ENCODE measurements at places on chromosomes 6 and 20. TPM values are rescaled to one million over a fixed set of nuclear protein-coding genes. Genes with fewer than 3 reads are reported as not detected.

DNA sequence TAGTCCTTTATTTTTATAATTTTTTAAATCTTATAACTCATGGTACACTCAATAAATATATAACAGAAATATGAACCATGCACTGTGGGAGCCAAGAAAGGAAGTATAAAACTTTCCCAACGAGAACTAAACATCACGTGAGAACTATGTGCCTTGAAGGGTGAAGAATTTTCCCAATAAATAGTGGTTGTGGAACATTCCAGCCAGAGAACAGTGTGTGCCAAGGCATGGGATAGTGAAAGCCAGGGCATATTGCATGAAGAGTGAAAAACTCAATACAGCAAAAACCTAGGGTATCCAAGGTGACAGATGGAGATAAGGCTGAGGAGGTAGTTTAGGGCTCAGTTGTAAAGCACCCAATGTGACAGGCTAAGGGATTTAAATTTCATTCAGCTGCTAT is 86.1 kb downstream of the SIM1 start:
- no peaks in the 10 kb centered on the region for H3K27me3 ChIP-seq
- H3K36me3 ChIP-seq = no peaks in the 10 kb centered on the region
- no peak overlapping the region for H3K27ac ChIP-seq
- H3K4me1 ChIP-seq = no peaks in the 10 kb centered on the region

GRCh38 chr6:138113588-138114210 is 6.5 kb upstream of the PERP start:
- no peaks in the 10 kb centered on the region for H3K27me3 ChIP-seq
- H3K4me1 ChIP-seq = peaks cover 4% of the 10 kb centered on the region
- no peaks in the 10 kb centered on the region for H3K36me3 ChIP-seq
- H3K4me3 ChIP-seq = no peak overlapping the region
- H3K27ac ChIP-seq = no peak overlapping the region
- no peak for DNase-seq

DNA sequence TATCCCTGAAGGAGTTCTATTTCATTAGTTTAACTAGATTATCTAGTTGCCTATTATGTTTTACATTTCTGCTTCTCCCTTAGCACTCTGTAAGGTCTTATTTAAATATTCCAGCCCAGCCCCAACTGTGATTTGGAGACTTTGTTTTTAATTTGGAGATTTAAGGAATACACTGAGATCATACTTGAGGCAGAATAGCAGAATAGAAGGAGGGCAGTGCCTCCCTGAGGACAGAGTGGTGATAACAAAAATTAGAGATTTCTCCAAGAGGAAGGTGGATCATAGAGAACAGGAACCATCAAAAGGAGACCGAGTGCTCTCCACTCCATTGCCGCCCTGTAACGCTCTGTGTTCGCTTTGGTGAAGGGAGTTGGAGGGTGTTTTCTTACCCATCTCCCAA is 14.8 kb upstream of the CD164 start:
- DNase-seq = no peak
- H3K27me3 ChIP-seq = no peaks in the 10 kb centered on the region
- no peak overlapping the region for H3K4me3 ChIP-seq
- no peaks in the 10 kb centered on the region for H3K36me3 ChIP-seq

DNA sequence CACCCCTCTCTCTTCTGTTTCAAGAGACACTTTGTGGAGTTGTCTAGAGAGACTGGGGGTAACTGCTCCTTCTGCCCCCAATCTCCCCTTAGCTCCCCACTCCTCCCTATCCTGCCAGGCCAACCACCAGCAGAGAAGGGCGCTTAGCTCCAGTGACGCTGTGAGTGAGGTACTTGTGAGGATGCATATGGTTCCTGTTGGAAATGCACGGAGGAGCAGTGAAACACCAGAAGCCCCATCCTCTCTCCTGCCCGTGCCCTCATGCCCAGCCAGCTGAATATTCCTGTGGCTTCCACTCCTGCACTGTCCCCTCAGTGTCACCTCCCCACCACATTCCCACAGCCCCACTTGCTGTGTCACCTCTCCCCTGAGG is 11.9 kb downstream of the NT5E start:
- DNase-seq = no peak
- no peak overlapping the region for H3K4me3 ChIP-seq
- peaks cover 44% of the 10 kb centered on the region for H3K4me1 ChIP-seq
- peak overlapping the region; percentile 18 for H3K27ac ChIP-seq

GRCh38 chr6:128882560-128882959 is 378 bp upstream of the LAMA2 start:
- no peaks in the 10 kb centered on the region for H3K4me1 ChIP-seq
- no peak for DNase-seq
- no peaks in the 10 kb centered on the region for H3K36me3 ChIP-seq
- peaks cover 8% of the 10 kb centered on the region for H3K27me3 ChIP-seq

DNA sequence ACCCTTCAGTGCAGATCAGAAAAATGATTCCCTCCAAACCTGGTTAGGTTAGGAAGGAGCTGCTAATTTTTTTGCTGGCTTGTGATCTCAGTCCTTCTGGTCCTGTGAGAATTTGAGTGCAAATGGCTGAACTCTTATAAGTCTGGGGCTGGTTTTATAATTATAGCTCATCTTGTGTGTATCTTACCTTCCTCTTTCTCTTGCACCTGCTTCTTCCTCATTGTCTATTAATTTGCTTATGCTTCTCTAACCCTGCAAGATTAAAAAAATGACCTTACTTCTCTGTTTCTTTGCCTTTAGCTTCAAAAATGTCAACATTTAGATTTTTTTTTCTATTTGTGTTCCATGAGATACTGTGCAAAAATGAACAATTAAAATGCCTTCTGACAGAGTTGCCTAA is 576.2 kb downstream of the DHX35 start:
- no peak for DNase-seq
- H3K27ac ChIP-seq = no peak overlapping the region
- no peaks in the 10 kb centered on the region for H3K4me1 ChIP-seq
- H3K36me3 ChIP-seq = no peaks in the 10 kb centered on the region
- H3K4me3 ChIP-seq = no peak overlapping the region

DNA sequence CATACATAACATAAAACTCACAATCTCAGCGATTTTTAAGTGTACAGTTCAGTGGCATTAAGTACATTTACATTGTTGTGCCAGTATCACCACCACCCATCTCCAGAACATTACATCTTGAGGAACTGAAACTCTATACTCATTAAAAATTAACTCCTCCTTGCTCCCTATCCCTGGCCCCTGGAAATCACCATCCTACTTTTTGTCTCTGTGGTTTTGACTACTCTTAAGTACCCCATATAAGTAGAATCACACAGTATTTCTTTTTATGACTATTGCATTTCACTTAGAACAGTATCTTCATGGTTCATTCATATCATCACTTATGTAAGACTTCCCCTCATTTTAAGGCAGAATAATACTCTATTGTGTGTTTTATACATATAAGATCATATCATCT is 1108.1 kb downstream of the GRIK2 start:
- no peak for DNase-seq
- no peaks in the 10 kb centered on the region for H3K27me3 ChIP-seq
- H3K36me3 ChIP-seq = no peaks in the 10 kb centered on the region

- H3K4me1 ChIP-seq = no peaks in the 10 kb centered on the region
- no peak for DNase-seq
- no peaks in the 10 kb centered on the region for H3K36me3 ChIP-seq
- no peak overlapping the region for H3K4me3 ChIP-seq
- H3K27ac ChIP-seq = no peak overlapping the region
These were observed 1.6 kb upstream of the NPBWR2 start for GRCh38 chr20:64108731-64109681.

GRCh38 chr6:44311767-44312166 is 1.4 kb downstream of the AARS2 start:
- peaks cover 11% of the 10 kb centered on the region for H3K4me1 ChIP-seq
- H3K27ac ChIP-seq = no peak overlapping the region
- H3K36me3 ChIP-seq = peaks cover 32% of the 10 kb centered on the region
- no peak for DNase-seq

Gene PTGIS
- 0.15 TPM for polyA plus RNA-seq

Data from CD8-positive, alpha-beta memory T cell (primary cell).